Activated CD4-positive, alpha-beta T cell treated with anti-CD3 and anti-CD28 coated beads for 48 hours (primary cell): ENCODE measurements at places on chromosomes 3 and 15.

- no peak for DNase-seq
These were observed 141.3 kb downstream of the ADAM10 start for GRCh38 chr15:58608129-58608590.

DNA sequence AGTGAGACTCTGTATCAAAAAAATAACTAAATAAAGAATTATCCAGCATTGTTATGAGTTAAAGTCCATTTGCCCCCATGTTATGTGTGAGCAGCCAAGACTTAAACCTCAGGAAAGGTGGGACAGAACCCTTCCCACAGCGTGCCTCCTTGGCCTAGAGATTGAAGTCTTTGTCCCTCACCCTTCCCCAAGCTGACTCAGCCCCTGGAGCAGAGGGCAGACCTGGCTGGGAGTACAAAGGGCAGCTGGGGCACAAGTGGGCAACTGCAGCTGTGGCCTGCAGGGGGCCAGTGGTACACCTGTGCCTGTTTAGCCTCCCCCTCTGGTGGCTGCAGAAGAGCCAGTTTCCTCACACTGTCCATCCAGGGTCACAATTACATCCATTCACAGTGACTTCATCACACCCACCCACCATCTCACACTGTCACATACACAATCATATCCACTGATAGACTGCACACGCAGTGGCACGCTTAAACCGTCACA, 940 bp upstream of the ACY1 start:
- peak; percentile 61 for DNase-seq

GRCh38 chr3:176766862-176767261, 430.4 kb downstream of the TBL1XR1 start:
- DNase-seq: no peak

DNA sequence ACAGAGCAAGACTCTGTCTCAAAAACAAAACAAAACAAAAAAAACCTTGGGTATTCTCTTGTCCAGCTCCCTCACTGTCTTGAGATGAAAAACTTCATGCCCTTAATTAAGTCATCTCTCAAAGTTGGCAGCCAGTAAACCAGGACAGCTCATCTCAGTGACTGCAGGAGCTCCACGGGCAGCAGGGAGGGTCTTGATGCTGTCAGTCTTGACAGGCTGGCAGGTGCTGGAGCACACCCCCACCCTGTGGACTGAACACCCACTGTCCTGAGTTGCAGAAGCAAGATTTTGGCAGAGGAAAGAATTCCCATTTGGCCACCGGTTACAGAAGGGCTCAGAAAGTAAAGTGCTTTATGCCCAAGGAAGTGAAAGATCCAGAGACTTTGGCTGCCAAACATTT, 8.0 kb downstream of the DNAJA4 start:
- no peak for DNase-seq

GRCh38 chr3:70728311-70728710, 415.9 kb upstream of the MDFIC2 start:
- DNase-seq: no peak

DNA sequence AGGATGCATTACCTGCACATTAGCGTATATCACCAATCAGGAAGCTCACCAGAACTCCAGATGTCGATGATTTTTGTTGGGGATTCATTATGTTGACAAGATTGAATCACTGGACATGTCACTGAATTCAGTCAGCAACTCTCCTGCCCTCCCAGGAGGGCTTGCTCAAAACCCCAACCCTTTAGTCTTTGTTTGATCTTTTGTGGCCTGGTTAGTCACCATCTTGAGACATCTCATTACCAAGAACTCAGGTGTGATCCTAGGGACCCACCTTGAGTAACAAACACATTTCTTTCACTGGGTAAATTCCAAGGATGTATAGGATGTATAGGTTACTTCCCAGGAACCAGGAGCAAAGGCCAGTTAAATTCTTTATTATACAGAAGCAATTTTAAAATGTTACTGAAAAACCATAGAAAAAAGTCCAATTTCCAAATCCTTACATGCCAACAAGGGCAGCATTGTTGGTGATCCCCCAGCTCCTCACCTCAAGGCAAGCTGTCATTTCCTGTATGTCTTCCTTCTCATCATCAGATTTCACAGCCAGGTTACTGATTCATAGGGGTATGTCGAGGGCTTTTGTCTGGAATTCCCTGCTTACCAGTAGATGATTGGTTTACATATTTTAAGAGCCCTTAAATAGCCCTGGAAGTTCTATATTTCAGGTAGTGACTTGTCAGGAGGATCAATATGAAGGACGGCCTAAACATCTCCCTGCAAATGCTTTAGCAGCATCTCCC, 11.7 kb downstream of the SNRPN start:
- no peak for DNase-seq

DNA sequence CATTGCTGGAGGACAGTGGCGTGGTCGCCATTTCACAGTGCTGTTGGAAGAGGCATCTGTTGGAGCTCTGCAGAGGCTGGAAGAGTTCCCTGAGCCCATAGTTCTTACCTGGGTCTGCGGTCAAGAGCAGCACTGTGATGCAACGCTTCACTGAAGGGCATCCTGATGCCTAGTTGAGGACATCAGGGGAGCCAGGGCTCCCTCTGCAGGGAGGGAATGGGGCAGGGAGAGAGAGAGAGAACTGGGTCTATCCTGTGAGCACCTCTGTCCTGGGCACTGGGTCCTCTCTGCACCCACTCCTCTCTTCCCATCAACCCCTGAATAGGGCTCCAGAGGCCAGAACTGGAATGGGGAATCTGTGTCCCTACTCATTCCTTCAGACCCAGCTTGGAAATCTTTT, 23.9 kb upstream of the MOBP start:
- no peak for DNase-seq

- no peak for DNase-seq
These were observed 134.3 kb downstream of the VGLL4 start for GRCh38 chr3:11509173-11510000.

DNA sequence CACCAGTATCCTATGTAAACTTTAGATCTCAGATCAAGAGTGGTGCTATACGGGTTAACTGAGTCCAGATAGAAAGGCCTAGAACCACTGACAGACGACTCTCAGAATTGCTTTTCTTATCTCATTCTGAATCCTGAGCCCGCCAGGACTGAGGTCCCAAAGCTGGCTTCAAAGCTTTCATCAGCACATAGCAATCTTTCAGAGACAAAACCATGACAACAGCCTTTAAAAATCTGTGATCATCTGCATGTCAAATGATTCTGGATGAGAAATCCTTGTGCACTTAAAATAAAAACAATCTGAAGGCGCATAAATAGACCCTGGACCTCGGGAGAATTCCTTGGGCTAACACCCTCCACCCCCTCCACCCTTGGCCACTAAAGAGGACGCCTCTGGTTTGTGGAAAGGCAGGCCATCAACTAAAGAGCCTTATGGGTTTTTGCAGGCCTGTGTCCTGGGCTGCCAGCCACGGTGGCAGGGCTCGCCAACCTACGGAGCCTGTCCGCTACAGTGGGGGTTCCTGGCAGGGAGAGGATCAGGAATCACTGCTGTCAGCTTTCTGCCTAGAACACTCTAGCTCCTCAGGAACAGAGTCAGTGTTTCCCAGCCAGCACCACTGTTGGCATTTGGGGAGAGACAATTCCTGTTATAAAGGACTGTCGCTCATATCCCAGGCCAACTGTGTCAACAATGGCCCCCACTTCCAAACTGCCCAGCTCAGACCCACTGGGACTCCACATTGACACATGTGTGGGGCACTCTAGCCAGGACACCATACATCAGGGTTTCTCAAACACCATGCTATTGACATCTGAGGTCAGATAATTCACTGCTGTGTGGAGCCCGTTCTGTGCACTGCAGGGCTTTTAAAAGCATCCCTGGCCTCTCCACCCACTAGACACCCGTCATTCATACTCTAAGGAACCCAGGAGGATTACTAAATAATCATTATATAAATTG, 20.2 kb downstream of the TLE3 start:
- no peak for DNase-seq

- no peak for DNase-seq
These were observed 450.1 kb upstream of the TBL1XR1 start for GRCh38 chr3:177647341-177647740.

DNA sequence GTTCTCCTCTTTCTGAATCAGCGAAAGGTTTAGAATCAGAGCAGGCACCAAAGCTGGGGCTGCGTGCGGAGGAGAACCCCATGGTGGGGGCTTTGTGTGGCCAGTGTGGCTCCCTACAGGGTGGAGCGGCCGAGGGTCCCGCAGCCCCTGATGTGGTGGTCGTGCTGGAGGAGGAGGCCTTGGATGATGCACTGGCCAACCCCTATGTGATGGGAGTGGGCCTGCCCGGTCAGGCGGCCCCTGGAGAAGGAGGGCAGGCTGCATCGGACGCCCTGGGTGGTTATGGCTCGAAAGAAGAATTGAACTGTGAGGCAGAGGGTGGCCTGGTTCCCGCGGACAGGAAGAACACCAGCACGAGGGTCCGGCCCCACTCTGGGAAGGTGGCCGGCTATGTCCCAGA, 1.4 kb downstream of the FGD5 start:
- no peak for DNase-seq

GRCh38 chr15:89837134-89837829, 22.6 kb upstream of the ANPEP start:
- DNase-seq: no peak

DNA sequence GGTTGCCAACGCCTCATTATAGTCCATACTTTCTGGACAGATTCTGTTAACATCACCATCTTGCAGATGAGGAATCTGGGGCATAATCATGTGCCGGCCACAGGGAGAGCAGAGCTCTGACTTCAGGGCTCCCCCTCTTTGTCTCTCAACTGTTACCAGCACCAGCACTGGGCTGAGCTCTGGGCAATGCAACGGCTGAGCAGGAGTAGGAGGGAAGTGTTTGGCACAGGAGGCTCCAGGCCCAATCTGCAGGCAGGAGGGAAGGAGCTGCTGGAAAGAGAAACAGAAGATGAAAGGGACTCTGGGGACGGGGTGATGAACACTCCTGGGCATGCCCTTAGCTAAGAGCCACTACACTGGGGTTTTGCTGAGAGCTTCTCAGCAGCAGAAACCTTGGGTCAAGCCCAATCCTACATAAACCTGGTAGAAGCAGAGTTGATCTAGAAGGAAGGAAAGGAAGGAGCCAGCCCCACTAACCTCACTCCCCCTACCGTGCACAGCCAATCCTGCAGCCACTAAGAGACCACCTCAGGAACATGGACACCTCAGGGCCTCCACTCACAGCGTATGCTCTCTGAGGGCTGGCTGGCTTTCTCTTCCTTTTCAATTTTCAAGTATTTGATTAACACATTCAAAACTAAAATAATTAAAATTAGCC, 73.1 kb upstream of the SPATA12 start:
- no peak for DNase-seq

DNA sequence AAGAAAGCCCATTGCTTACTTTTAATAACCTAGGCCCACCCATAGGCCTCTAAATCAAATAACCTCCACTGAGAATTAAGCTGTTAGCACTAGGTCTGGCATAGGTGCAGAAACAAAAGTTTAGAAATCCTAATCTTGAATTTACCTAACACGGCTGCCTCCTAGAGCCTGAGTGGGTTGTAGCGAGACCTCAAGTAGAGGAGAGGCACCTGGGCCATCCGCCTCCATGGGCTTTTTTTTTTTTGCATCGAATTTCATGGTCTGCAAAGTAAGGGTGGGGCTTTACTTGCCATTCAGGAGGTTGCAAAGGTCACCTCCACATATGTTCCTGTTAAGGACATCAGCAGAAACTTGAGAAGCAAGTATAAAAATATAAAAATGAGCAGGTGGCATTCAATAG, 6.6 kb upstream of the TPM1 start:
- no peak for DNase-seq

DNA sequence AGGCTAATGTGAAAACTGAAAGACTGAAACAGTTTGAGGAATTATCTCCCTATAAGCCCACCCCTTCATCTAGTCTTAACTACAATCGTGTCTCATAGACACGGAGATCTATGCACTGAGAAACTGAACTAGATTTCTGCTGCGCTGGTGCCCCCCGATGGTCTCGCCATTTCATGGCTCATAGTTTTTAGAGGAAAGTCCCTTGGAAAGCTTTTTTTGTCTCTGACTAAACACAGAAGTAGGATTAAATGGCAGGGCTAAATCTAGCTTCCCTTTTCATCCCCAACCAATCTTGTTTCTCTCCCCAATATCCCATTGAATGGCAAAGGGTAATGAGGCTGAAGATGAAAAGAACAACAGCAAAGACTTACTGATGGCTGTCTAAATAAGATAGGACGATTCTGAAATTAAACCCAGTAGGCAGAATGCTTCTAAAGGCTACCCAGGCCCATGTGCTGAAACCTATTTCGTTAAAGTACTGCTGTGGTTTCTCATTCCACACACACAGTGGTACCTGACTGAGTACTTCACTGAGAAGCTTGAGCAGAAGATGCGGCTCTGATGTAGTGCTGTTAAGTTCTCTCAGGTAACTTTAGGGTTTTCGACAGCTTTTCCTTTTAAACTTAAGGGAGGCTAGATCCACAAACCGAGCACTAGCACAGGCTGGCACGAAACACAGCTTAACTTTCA, 142.7 kb downstream of the GADL1 start:
- peak; percentile 74 for DNase-seq

DNA sequence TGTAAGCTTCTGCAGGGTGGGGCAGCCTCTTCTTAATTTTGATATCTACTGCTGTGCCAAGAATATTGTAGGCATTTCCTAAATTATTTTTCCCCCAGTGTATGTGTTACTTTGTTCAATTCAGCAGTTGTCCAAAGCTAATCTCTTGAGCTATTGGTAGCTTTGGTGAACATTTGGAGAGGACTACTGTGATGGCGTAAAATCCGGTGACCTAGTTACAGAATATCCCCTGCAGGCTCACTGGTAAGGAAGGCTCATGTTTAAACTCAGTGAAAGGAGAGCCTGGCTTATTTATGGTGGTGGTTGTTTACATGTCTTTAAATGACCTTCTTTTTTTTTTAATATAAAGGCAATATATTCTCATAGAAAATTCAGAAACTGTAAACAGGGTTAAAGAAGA, 105.6 kb downstream of the LPP start:
- DNase-seq: no peak

DNA sequence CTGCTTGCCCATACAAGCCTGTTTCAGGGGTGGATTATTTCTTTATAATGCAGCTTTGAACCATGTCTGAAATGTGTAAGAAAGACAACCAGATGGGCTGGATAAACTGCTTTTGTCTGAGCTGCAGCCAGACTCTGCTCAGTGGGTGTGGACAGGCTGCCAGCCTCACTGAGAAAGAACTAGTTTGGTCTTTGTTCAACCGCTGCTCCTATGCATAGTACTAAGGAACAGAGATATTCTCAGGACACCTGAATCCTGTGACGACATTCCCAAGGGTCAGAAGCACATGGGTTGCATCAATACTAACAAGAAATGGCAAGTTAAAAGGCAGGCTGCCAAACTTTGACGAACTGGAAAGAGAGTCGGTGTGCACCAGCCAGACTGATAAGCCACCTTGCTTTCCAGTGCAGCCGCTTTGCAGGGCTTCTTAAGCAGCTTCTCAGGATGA, 57.2 kb downstream of the PLD1 start:
- DNase-seq: no peak

GRCh38 chr3:125470671-125471070, 49.3 kb downstream of the SNX4 start:
- DNase-seq: no peak

GRCh38 chr15:42549032-42549491, 424 bp downstream of the HAUS2 start:
- DNase-seq: peak; percentile 26

- DNase-seq: no peak
These were observed 1.6 kb upstream of the CALML4 start for GRCh38 chr15:68206711-68207151.

- DNase-seq: no peak
These were observed 98.7 kb downstream of the CCNL1 start for GRCh38 chr3:157061265-157061664.

- no peak for DNase-seq
These were observed 147.0 kb upstream of the NR2F2 start for GRCh38 chr15:96183514-96183850.

- DNase-seq: peak; percentile 85
These were observed at the start of gene ANXA2 for GRCh38 chr15:60397772-60398445. TSS of gene ANXA2 (minus strand) at chr15:60397986. CDS start at chr15:60386075, 11,911 bp downstream.
